ENCODE measurements at places on chromosomes 4 and X. TPM values are rescaled to one million over a fixed set of nuclear protein-coding genes. Genes with fewer than 3 reads are reported as not detected.

The GASK1B gene
- 0.39 TPM for total RNA-seq

The SULT1B1 gene
- total RNA-seq, result 0.05 TPM

The TCEAL6 gene
- total RNA-seq, result not detected

The RHOH gene
- total RNA-seq, result 0.16 TPM

The SLC30A9 gene
- 26.7 TPM for total RNA-seq

The PRDM8 gene
- 0.41 TPM for total RNA-seq

The SLC9A7 gene
- total RNA-seq, result 11.6 TPM

The ERCC6L gene
- total RNA-seq, result 12.4 TPM

The DGKK gene
- not detected for total RNA-seq

The GAGE1 gene
- total RNA-seq, result not detected

The TAPT1 gene
- total RNA-seq, result 12.2 TPM

The VCX gene
- not detected for total RNA-seq

The UGT2B15 gene
- 0.07 TPM for total RNA-seq

The SCRG1 gene
- total RNA-seq, result not detected

The GLRB gene
- total RNA-seq, result 1.4 TPM

The TMEM31 gene
- not detected for total RNA-seq

The TEX11 gene
- total RNA-seq, result not detected

The TCP11X2 gene
- total RNA-seq, result not detected

The PLS3 gene
- 200 TPM for total RNA-seq

The AMBN gene
- not detected for total RNA-seq

The SASH3 gene
- not detected for total RNA-seq

The RADX gene
- total RNA-seq, result 0.03 TPM

The SPANXA1 gene
- total RNA-seq, result 0.18 TPM

The LDB2 gene
- total RNA-seq, result not detected

The OPRPN gene
- not detected for total RNA-seq

The WFS1 gene
- 16.0 TPM for total RNA-seq

The ZNF185 gene
- 7.2 TPM for total RNA-seq

The HTRA3 gene
- total RNA-seq, result 13.8 TPM

The GPAT3 gene
- 41.4 TPM for total RNA-seq

The NLRP2B gene
- total RNA-seq, result not detected

The REELD1 gene
- total RNA-seq, result not detected

The GLUD2 gene
- total RNA-seq, result 3.1 TPM

The UGT2B17 gene
- not detected for total RNA-seq

The NPY5R gene
- not detected for total RNA-seq

Data from A549 treated with CORT108297 at 1 μM for 4 hours (cell line).